ENCODE measurements at places on chromosomes 11 and 22.

DNA sequence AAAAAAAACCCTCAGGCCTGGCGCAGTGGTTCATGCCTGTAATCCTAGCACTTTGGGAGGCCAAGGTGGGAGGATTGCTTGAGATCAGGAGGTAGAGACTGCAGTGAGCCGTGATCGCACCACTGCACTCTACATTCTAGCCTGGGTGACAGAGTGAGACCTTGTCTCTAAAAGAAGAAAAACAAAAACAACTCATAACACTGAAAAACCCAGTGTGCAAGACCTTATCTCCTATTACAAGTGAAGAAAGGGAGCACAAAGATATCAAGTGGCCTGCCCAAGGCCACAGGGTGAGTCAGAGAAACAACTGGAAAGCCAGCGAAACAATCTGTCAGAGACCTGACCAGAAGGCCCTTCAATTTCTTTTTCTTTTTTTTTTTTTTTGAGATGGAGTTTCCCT is 2.5 kb downstream of the TXN2 start:
- no peak for DNase-seq

DNA sequence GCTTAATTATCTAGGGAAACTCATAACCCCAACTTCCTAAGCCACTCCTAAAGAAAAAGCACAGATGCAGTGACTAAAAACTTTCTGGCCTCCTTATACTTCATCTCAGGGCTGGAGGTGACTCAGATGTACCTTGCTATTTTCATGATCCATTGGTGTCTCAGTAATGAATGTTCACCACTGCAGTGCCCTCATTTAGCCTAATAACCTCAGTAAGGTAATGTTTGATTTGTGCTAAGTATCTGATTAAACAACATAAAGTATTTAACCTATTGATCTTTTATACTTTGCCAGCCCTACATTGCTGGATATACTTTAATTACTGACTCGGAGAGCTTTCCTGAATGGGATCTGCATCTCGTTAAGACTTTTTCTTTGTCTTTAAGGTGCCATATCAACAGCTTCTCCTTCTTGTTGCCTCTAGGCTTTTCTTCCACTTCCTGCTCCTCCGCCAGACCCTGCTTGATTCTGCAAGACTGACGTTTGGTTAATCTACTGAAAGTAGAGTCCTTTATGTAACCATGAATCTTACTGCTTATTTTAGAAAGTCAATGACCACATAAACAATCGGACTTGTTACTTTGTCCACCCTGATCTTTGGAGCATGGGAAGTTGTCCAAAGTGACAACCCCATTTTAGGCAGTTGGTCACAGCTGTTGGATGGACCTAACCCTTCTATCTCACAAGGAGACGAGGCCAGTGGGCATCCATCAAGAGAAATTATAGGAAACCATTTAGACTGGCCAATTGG is 303.0 kb downstream of the ST3GAL4 start:
- no peak for DNase-seq

DNA sequence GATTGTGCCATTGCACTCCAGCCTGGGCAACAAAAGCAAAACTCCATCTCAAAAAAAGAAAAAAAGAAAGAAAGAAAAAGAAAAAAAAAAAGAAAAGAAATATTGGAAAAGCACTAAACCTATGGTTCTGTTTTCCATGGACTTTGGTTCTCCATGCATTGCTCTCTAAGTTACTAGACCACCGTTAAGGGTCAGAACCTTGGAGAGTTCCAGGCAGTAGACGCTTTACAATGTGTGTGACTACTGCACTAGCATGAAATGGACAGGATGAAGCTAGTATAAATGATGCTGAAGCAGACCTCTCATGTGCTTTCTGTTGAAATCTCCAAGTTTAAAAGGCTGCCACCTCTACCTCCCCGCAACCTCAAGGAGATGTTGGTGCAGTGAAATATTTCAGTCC is 63.5 kb downstream of the SIK2 start:
- no peak for DNase-seq

DNA sequence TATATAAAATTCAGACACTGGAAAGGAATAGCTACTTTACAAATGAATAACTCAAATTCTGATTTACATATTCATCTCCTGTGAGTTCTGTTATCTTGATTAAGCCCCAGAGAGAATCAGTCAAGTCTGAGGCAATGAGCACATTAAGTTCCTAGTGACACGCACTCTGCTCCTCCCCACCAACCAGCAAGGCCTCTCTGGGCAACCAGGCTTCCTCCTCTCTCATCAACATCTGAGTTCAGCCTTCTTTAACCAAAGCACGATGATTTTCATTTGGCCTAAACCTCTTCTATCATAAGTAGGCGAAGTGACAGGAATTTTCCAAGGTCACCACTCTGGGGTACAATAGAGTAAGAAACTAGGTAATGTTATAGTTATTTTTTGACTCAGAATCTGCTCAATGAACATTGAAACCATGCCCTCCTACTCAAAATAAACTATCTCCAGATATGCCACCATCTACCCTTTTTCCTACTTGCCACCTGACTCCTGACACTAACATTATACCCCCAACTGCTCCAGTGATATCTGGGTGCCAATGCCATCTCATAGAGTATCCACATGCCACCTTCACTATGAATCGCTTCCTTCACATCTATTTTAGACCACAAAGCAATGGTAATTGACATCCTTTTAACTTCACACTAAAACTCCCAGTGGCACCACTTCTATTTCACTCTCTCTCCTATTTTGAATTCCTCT is 114.8 kb downstream of the FAM76B start:
- no peak for DNase-seq

DNA sequence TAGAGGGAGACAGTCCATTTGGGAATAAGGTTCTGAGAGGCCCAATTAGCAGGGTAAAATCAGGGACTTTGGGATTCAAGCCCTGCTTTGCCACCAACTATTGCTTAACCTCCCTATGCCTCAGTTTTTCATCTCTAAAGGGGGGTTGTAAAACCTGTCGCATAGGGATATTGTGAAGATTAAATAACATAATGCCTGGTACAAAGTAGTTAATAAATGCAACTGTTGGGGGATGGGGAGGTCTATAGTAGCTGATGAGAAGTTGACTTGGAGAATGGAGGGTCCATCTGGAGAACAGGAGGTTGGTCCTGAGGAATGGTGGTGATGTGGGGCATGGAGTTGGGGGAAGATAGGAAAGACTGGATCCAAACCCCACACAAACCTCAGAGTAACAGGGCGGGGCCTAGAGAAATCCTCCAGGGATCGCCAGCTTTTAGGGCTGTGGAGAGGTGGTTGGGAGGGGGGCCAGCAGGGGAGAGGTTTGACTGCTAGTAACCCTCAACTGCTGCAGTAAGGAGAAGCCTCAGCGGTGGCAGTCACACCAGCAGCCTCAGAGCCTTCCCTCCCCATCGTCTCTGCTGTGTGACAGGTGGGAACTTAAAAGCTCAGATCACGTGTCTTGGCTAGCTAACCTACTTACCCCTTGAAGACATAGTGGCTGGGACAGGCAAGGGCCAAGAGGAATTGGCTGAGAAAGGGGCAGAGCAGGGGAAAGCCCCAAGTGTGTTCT is 1.1 kb upstream of the ABCG4 start:
- DNase-seq = no peak

DNA sequence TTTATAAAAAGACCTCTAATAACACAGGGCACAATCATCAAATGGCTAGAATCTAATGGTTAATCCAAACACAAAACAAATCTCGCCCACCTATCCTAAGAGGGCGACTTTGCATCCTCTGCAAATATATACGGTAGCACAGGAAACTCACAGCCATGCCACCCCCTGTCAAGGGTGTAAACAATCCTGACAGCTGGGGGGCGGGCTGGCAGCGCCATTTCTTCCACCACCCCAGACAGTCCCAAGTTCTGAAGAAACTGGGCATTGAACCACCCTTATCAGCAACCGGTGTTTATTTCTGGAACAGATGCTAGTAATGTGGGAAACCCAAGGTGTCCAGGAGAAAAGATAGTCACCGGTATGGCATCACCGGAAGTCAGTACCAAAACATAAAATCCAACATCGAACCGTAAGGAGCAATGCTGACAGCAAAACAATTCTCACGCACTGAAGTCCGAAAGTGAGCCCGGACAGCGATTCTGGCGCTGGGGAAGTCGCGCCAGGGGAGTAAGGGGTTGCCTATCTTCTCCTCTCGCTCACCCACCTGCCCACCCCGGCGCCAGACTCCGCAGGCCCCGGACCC is 825 bp downstream of the FBXO3 start:
- DNase-seq = no peak

GRCh38 chr11:860234-861104 is 17.8 kb downstream of the TSPAN4 start:
- no peak for DNase-seq

- DNase-seq = no peak
Observed at GRCh38 chr11:88597387-88597786, 259.9 kb upstream of the CTSC start.

DNA sequence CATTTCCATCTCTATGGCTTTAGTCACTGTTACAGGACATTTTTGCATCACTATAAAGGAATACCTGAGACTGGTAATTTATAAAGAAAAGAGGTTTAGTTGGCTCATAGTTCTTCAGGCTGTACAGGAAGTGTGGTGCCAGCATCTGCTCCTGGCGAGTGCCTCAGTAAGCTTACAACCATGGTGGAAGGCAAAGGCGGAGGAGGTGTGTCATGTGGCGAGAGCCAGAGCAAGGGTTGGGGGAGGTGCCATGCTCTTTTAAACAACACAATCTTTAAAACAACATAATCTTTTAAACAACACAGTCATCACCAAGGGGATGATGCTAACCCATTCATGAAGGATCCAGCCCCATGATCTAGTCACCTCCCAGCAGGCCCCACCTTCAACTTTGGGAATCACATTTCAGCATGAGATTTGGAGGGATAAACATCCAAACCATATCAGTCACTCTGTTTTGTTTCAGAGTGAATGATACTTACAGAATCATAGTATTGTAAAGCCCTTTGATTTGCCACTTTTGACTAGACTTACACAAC is 103.3 kb downstream of the PDE3B start:
- DNase-seq = no peak

- DNase-seq = no peak
Observed at GRCh38 chr11:112835591-112836255, 125.5 kb upstream of the NCAM1 start.
